ENCODE measurements at places on chromosomes 4 and X.

GRCh38 chr4:166366012-166366411 is 493.0 kb downstream of the TLL1 start:
- DNase-seq = no peak

DNA sequence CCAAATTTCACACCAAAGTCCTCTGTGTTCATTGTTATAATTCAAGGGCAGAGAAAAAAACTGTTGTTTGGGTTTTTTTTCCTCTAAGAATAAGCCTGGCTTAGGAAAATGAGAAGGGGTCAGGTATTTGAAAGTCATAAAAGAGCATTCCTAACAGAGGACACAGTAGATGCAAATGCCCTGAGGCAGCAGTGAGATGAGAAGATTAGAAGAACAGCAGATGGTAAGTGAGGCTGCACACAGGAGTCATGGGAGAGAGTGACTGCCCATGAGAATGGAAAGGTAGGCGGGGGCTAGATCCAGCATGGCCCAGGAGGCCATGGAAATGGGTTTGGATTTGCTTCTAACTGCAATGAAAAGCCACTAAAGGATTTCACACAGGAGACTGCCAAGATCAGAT is 107.5 kb upstream of the RBPJ start:
- no peak for DNase-seq

DNA sequence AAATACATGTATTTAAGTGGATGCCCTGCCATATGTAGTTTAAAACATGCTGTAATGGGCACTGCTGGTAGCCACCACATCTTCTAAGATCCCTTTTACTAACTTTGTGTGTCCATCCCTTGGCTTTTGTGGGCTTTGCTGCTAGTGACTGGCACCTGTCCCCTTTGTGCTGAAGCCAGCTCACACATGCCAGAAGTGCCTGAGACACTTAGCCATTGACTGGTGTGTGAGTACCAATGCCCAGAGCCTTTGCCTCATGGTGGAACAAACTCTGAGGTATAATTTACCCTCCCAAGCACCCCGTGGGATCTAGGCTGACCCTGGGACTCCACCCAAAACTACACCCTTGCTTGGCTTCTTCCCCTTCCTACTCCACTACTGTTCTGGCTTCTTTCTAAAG is 33.0 kb downstream of the ARHGAP6 start:
- no peak for DNase-seq

GRCh38 chr4:110480031-110480549 is 4.1 kb downstream of the ENPEP start:
- no peak for DNase-seq

DNA sequence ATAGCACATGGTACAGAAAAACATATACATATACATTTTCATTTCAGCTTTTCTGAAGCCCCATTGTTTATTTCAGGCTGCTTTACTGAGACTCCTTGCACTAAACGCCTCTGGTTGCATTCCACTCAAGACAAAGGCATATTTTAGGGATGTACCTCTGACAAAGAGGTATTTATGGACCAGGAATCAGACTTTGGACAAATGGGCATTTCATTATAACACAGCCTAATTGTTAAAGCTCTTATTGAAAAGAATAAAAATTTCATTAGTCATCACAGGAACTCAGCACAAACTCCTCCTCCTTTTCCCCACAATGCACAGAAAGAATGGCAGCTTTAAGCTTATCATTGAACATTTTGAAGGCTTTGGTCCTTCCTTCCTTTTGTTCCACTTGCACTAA is 62.9 kb upstream of the UGT8 start:
- DNase-seq = no peak

DNA sequence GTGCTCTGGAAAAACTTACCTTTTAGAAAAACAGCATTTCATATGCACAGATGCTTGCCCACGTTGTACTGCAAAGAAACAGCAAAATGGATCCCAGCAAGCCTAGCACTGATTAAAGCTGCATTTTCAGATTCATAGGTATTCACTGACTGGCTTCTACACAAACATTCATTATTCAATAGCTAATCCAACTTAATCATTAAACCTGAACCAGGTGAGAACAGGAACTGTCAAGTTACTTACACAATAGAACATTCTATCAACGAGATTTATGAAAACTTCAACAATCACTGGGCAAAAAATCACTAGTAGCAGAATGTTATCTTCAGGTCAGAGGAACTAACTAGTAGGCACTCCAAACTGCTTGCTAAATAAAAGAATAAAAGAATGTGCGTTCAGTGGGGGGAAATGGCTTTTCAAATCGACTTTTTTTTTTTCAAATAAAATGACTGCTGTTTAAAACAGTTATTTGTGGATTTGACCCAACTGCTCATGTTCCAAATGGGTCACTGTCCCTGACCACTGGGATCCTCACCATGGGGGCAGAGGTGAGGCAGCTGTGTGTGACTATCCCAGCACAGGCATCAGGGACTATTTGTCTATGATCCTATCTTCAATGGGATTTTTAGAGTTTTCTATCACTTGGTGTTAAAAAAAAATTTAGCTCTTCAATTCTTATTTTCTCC is 42.3 kb downstream of the STX18 start:
- no peak for DNase-seq

- no peak for DNase-seq
These were observed 182.9 kb downstream of the CFAP47 start for GRCh38 chrX:36102425-36102824.

GRCh38 chrX:123881330-123881729 is 21.5 kb downstream of the XIAP start:
- DNase-seq = no peak

DNA sequence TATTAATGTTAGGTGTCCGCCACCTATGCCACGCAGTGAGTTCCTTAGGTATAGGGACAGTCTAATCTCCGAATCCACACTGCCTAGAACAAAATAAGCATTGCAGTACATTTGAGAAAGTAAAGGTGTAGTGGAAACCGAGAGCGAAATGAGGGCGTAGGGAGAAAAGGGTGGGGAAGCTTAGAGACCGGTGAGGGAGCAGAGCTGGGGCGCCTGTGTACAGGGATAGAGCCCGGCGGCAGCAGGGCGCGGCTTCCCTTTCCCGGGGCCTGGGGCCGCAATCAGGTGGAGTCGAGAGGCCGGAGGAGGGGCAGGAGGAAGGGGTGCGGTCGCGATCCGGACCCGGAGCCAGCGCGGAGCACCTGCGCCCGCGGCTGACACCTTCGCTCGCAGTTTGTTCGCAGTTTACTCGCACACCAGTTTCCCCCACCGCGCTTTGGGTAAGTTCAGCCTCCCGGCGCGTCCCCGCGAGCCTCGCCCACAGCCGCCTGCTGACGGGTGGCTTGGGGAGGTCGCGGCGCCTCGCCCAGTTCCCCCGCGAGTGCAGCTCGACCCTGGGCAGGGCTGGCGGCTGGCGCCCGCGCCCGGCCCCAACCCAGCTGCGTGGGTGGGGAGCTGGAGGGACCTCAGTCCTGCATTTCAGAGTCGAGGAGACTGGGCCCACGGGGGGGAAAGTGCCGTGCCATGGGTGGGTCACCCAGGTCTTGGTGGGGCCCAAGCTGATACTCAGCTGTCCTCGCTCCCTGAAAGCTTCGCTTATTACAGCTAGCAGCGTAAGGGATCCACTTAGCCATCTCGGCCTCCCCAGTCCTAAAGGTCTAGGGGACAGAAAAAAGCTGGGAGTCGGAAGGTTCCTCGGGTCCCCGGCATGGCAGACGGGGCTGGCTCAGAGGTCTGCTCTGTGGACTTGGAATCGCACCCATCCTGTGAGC is at the start of gene ANXA3:
TSS of gene ANXA3 (plus strand) at position 351 of the 932 bp plus-strand sequence. CDS start 2,704 bp downstream, outside the sequence.
- DNase-seq = peak; percentile 4

- no peak for DNase-seq
These were observed 65.5 kb downstream of the HAND2 start for GRCh38 chr4:173464481-173464880.

DNA sequence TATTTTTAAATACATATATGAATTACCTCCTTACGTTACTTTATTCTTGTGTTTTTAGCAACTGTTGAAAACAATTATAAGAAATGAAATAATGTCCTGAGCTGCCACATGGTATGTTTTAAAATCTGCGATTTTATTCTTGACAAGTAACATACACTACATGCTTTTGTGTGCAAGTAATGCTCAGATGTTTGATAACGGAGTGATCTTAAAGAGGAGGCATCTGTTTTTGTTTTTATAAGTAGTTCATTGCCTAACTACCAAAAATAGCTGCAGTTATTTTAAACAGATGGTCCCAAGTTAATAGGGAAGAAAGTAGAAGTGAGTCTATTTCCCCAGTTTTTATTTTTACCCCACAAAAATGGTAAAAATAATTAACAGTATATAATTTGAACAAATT is 55.2 kb downstream of the GAB1 start:
- no peak for DNase-seq

Measured in activated CD4-positive, alpha-beta T cell treated with anti-CD3 and anti-CD28 coated beads, Interleukin-2, amount 50 U/mL, for 16 hours (primary cell).